ENCODE measurements at places on chromosomes 11 and 22.
A peak's percentile ranks its signal among the peaks of the same experiment; 100 is the strongest.

GRCh38 chr11:117634756-117635603, 162.0 kb downstream of the DSCAML1 start:
- no peak for DNase-seq

DNA sequence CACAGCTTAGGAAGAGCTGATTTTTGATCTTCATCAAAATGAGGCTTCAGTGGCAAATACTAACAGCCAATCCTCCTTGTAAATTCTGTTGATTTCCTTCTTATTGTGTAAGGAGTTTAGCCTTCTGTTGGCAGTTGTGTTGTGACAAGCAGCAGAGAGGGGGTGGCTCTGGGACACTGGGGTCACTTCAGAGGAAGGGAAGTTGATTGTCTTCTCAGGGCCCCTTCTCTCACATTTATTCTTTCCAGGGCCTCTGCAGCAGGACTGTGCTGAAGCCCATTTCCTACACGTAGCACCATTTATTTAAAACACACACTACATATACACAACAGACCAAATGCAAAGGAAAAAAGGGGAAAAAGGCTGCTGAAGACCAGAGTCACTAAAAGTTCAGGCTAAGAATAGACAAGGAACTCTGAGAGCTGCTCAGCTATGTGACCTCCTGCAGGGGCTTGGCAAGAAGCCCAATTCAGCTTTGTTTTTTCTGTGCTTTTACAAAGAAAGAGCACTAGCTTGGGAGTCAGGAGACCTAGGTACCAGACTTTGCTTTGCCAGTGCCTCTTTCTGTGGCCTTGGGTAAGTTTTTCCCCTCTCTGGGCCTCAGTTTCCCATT, 28.3 kb upstream of the UPB1 start:
- no peak for DNase-seq

GRCh38 chr22:36549033-36549432, 20.1 kb upstream of the EIF3D start:
- no peak for DNase-seq

DNA sequence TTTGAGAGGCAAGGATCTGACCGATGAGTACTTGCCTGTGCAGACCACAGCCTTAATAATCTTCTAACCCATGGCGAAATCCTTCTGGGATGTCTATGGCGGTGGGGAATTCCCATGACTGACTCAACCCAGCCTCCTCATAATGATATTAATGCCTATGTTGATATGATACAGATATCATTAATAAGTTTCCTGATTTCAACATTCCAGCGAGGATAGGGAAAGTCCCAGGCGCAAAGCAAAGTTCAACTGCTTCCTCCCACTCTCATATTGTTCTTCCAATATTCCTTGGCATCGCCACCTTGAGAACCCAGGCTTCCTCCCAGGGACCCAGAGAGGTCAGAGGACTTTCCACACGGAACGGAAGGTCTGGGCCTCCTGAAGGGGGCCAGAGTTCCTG, 110.3 kb upstream of the TMEM45B start:
- DNase-seq, result no peak

GRCh38 chr11:120305286-120305685, 19.8 kb upstream of the TLCD5 start:
- DNase-seq, result no peak

- DNase-seq, result no peak
These were observed 78.4 kb downstream of the MYO7A start for GRCh38 chr11:77206264-77207018.

DNA sequence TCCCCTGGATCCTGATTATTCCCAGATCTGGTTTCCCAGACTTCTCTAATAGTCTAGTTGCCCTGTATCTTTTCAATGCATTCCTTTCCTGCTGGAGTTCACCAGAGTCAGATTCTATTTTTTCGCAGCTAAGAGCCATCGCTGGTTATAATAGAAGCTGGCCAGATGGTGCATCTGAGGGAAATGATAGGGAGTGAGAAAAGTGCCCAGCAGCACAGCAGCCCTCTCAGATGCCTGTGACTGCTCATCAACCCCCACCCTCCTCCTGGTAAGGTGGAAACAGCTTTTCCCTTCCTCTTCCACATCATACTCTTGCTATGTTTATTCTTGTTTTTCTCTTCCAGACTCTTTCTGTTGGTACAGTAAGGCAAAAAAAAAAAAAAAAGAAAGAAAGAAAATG, 12.8 kb downstream of the OR8A1 start:
- no peak for DNase-seq

- DNase-seq, result no peak
These were observed 734 bp downstream of the ZP1 start for GRCh38 chr11:60867871-60868681.

DNA sequence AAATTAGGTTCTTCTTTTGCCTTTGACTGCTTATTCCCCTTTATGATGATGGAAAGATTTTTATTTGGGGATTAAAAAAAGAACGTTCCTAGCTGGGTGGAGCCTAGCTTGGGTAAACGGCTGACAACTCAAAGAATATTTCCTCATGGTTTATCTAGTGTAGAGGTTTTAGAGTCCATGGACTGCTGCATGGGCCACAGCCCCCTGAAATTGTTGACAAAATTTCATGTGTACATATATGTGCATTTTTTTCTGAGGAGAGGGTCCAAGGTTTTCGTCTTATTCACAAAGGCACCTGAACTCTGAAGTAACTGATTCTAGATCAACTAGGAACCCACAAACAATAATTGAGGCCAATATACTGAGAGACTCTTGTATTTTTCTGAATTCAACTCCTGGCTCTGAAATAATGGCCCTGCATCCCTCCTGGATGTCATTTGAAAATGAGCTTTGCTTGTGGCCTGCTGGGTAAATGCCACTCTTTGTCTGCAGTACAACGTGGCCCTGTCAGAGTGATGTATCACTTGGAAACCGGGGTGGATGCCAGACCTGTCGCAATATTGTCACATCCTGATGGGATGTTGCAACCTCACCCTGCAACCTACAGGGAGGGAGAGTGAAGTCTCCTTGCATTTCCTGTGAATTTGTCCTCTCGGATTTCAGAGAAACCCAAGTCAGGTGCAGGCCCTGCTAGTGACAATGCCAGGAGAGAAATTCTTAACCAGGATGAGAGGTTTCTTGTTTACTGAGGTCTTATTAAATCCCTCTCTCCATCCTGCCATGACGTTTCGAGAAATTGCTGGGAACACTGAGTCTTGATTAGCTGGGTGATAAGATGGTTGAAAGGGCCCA, 33.8 kb downstream of the EHF start:
- DNase-seq, result no peak

DNA sequence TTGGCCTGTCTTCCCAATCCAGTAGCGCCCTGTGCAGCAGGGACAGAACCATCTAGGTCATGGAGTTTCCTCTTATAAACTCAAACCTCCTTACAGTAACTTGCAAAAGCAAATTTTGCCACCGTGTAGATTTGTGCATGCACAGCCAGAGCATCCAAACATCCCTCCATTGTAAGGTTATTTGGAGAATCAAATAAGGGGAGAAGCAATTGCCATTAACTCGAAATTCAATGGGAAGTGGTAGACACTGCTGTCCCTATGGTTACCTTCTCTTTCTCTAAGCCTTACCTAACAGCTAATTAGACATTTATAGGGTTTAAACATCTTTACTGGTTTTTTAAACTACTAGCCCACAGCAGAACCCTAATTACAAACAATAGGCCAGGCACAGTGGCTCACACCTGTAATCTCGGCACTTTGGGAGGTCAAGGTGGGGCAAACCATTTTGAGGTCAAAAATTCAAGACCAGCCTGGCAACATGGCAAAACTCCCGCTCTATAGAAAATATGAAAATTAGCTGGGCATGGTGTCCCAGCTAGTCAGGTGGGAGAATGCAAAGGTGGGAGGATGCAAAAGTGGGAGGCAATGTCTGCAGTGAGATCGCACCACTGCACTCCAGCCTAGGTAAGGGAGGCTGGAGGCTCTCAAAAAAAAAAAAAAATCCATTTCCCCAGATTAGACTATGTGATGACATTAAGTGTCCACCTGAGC, 6.6 kb downstream of the HSPA8 start:
- DNase-seq, result no peak

DNA sequence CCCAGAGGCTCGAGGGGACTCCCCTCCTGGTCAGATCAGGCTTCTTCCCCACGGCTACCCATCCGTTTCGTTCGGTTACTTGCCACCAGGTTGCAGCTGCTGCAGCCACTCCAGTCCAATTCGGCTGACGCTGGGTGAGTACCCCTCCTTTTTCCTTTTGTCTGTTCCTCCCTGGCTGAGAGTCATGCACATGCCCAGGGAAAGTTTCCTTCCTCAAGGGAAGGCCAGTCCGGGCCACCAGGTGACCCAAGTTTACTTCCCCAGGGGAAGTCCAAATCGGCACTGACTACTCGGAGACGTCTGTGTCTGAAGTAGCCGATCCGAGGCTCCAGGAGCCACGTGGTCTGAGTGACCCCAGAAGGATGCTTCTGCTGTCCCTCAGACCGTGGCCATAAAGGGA, 13.2 kb upstream of the OR56A3 start:
- no peak for DNase-seq

- DNase-seq, result no peak
These were observed 394.7 kb downstream of the BRD1 start for GRCh38 chr22:49432897-49433443.

- DNase-seq, result no peak
These were observed 12.6 kb upstream of the MMP20 start for GRCh38 chr11:102637731-102638130.

- DNase-seq, result no peak
These were observed 188.9 kb downstream of the MYO18B start for GRCh38 chr22:25930788-25931310.

DNA sequence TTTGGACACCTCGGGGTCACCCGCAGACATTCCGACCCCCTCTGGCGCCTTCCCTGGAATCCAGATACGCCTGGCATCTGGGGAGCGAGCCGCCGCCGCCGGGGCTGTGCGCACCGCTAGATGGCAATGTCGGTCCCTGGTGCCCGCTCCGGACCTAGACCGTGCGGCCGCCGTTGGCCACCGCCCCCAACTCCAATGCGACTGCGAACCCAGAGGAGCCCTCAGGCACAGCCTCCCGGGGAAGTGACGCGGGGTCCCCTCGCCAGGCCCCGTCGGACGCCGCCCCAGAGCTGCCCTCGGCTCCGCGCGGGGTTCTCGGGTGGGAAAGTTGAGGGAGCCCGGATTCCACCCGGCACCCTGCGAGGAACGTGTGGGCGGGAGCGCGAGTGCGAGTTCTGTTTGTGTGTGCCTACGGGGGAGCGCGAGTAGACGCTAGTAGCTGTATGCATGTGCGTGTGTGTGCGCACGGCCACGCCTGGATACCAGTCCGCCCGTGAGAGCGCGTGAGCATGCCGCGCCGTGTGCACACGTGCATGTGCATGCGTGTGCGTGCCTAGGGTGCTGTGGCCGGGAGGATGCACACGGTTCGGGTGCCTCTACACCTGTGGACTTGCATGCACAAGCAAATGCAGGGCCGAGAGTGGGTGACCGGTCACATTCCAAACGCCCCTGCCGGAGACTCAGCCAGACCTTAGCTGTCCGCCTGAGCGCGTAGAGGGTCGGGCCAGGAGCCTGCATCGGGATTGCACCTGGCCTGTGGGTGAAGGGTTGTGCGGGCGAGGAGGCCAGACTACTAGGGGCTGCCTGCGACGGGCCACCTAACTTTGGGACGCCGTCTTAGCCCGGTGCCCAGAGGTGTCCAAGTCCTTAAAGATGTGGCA, 1.9 kb downstream of the CHRM4 start:
- peak; percentile 77 for DNase-seq

GRCh38 chr22:31346733-31347250, 646 bp upstream of the PATZ1 start:
- no peak for DNase-seq

DNA sequence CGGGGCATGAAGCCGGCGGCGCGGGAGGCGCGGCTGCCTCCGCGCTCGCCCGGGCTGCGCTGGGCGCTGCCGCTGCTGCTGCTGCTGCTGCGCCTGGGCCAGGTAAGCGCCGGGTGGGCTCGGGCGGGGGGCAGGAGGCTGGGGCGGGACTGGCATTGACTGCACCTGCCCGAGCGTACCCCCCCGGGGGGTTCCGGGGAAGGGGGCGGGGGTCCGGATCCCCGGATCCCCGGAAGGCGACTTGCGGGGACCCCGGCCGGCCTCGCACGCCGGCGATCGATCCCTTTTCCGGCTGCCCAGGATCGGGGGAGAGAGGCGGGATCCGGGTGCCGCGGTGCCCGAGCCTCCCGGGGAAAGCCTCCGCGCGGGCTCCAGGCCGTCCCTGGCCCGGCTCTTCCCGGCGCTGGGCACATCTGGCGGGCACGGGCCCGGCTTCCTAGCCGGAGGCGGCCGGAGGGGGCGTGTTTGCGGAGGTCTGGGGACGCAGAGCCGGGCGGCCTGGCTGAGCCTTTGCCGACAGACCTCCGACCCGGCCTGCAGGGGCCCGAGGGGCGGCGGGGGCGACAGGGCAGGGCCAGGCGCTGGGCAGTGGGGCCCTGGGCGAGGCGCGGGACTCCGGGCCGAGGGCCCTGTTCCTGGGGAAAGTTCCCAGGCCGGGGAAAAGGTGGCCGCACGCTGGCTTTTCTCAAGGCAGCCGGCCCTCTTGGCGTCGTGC, 705 bp downstream of the PTPRJ start:
- DNase-seq, result no peak

GRCh38 chr11:126129727-126130671, 67.3 kb upstream of the CDON start:
- no peak for DNase-seq

DNA sequence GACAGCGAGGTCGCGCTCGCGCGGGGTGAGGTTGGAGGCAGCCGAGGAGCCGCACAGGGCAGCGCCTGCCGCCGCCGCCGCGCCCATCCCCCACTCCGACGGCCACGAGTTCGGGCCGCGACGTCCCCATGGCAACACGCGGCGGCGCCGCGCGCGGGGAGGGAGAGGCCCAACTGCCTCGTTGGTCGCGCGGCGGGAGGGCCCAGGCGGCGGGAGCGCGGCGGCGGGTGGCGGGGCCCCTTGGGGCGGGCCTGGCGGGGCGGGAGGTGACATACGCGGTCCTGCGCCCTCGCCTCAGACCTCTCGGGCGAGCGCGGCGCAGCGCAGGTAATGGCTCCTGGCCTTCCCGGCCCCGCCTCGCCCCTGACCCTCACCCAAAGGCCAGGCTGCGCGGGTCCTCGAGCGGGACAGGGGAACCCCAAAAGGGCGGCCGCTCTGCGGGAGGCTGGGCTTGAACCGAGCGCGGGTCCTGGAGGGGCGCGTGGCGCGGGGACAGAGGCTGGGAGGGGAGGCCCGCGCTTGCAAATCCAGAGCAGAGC, at the start of gene DEUP1:
Gene DEUP1, plus strand, starts transcription at position 297 of the 539 bp plus-strand sequence. CDS start 1,518 bp downstream, outside the sequence.
- DNase-seq, result no peak

Measured in cerebellum (tissue), 4 donors.